ENCODE measurements at places on chromosomes 2 and 18.

DNA sequence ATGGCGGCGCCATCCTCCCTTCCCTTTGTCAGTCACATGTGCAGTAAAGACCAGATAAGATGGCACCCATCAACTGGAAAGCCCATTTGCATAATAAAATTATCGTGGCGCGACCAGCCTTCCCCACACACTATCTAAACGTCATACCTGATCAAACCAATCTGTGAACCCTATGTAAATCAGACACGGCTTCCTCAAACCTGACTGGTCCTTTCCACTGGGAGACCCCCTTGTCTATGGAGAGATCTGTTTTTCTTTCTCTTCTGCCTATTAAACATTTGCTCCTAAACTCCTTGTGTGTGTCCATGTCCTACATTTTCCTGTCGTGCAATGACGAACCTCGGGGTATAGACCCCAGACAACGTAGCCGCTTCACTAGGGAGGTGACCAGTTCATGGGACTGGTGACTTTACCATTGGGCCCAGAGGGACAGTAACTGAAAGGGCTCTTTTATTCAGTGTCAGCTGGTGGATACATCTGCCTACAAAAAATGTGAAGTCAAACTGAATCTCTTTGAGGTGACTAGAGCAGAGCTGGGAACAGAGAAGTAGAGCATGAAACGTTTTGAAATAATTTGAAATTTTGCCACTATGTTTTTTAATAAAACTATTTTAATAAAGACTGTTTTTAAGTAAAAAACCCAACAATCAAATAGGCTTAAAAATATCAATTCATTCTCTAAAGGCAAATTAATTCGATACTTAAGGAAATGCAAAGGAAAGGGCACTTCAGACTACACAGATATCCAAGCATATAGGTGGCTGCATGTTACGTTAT is 87.5 kb downstream of the SOCS6 start:
- no peak for DNase-seq

- no peak for DNase-seq
Observed at GRCh38 chr2:191617575-191617974, 60.4 kb upstream of the NABP1 start.

DNA sequence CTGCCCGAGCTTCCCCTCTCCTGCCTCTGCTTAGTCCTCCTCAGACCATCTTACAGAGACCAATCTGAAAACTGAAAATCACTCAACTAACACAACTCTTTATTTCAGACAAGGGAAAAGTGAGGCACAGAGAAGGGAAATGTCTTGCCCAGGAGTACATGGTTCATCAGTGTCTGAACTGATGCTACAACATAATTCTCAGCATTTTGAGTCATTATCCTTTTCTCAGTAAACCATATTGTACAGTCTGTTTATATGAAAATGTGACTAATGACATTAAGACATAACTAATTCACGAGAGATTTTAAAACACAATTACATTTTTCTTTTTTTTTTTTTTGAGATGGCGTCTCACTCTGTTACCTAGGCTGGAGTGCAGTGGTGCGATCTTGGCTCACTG is 62.7 kb downstream of the ITSN2 start:
- no peak for DNase-seq

DNA sequence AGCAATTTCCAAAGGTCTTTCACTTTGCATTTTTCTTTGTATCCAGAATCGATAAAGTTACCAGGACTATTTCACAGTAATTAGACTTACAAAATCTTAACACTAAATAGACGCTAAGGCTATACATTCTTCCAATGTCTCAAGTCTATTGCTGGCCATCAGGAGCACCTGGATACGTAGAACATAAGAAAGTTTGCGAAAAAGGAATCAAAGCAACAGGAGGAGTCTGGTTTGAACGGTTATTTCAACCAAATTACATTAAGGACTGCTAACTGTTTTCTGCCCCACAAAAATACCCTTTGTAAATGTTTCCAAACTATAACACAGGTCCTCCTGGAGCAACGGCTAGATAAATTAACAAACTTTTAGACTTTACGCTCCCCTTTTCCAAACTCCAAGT is 1.4 kb upstream of the HNRNPA3 start:
- DNase-seq: no peak

- DNase-seq: no peak
Observed at GRCh38 chr2:69149631-69150215, 136.7 kb downstream of the ANTXR1 start.

- no peak for DNase-seq
Observed at GRCh38 chr2:44753552-44754285, 187.8 kb upstream of the SIX3 start.

GRCh38 chr2:96464061-96464460 is 41.1 kb downstream of the NEURL3 start:
- no peak for DNase-seq

GRCh38 chr2:143730953-143731260 is 601.7 kb downstream of the ARHGAP15 start:
- no peak for DNase-seq

GRCh38 chr2:55235724-55236538 is 3.4 kb downstream of the RPS27A start:
- DNase-seq: no peak

DNA sequence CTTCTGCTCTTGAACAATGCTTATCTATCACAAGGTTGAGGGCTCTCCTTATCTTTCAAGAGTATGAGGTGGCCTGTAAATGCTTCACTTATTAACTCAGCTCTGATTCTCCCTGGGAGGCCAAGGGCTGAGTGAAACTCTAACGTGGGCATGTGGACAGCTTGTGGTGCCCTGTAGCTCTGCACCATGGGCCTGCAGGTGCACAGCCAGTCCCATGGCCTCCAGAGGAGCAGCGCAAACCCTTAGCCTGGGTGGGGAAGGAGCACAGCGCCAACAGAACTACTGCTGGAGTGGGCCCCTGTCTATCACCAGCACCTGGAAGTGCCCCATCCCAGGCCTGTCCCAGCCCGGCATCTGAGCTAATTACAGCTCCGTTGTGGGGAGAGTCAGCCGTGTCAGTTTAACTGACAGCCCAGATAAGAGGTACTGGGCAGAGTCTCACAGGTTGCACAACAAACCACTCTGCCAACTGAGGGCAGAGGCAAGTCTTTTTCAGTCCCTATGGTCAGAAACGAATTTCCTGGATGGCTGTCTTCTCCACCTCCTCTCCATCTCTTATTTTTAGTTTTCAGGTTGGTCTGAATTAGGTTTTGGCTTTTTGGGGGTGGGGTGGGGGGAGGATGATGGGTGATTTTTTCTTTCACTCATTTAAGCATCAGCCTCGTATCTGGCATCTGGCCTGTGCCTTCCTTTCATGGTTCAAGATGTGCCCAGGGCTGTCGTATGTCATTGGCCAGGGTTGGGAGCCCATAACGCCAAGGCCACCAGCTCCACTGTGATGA is 219.5 kb downstream of the BCL2 start:
- DNase-seq: no peak

- DNase-seq: no peak
Observed at GRCh38 chr2:199902486-199903110, 8.5 kb upstream of the C2orf69 start.

- no peak for DNase-seq
Observed at GRCh38 chr2:104977958-104978357, 59.9 kb upstream of the MRPS9 start.

DNA sequence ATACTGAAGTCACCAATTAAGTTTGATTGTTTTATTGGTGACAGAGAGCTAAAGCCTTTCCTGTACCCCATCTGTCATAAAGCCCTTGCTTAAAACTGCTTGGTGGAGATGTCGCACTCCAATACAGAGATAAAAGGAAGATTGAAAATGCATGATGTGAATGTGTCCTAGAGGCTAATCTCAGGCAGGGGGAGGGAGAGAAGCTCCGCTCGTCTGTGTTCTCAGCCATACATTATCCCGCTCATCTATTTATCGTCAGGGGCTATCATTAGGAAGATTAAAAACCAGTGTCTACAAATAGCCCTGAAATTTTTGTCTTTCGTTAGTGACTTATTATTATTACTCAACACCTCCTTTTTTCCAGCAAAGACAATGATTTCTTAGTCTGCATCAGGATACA is 110.3 kb downstream of the CMPK2 start:
- no peak for DNase-seq

- DNase-seq: no peak
Observed at GRCh38 chr2:65999796-66000195, 435.1 kb upstream of the MEIS1 start.

- no peak for DNase-seq
Observed at GRCh38 chr2:125471963-125472362, 1184.0 kb upstream of the GYPC start.

DNA sequence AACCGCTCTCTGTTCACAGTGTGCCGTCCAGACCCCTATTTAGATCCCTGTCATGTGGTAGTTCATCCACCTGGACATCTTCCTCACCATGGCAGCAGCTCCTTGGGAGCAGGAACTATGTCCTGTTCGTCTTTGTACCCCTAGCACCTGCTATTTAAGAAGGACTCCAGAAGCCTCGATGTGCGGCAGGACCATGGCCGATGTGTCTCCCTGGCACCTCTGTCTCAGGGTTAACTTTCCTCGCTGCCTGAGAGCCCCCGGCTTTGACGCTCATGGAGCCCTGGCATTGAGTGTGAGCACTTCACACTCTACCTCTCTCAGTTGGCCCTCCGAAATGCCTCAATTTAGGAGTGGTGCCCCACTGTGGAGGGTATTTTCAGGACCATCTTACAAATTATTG is 152.0 kb downstream of the FAM210A start:
- DNase-seq: no peak

GRCh38 chr2:144583741-144584453 is 64.0 kb upstream of the ZEB2 start:
- no peak for DNase-seq

- peak; percentile 4 for DNase-seq
Observed at GRCh38 chr2:101518578-101519492, 43.9 kb upstream of the RFX8 start.

DNA sequence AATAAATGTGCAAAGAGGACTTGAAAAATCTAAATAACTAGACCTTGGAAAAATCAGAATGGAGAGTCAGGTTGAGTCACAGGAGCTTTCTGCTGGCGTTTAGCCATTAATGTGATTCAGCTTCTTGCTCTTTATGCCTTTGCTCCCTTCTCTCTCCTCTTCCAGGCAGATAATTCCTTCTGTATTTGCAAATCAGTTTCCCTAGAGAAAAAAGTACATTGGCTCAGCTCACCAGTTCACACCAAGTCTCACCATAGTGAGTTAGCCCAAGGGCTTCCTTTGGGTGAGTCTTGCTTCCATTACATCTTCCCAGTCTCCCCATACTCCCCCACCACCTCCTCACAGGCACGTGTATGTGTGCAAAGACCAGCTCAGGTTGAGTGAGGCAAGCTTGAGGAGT is 73.6 kb downstream of the CYBRD1 start:
- no peak for DNase-seq

- peak; percentile 76 for DNase-seq
Observed at GRCh38 chr2:206442833-206443734, at the start of gene ADAM23. Gene ADAM23 (plus strand): TSS chr2:206443532. CDS start chr2:206443867, 335 bp downstream.

DNA sequence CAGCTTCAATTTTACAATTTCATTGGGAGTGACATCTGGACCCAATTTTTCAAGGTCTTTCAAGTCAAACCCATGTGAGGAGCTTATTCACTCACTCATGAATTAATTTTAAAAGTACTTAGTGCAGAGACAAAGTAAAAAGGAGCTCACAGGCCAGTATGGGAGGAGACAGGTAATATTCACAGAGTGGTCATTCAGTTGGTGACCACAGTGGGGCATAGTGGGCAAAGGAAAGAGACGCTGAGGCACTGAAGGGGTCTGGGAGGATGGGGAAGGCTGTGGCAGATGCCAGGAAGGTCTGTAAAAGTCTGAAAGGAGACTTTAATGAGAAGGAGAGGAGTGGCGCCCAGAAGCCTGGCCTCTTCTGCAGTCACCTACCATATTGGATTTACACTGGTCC is 76.0 kb downstream of the CD8B2 start:
- no peak for DNase-seq

- DNase-seq: no peak
Observed at GRCh38 chr18:31990823-31991222, 27.8 kb upstream of the RNF125 start.

DNA sequence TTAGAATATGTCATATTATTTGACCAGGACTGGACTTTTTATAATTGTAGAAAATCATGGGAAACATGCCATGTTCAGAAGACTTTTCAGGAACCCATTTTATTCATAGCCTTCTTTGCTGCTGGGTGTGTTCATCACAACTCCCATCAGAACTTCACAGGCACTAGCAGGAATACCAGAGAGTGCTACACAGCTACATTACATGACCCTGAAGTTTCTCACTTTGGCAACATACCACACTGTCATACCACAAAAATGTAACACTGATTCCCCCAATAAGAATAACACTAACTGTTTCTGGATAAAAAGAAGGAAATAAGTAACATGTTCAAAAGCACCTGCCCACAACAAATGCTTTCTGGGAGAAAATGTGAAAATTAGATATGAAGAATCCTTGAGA is 405.4 kb downstream of the CDH2 start:
- no peak for DNase-seq

GRCh38 chr2:181554061-181554830 is 97.1 kb downstream of the ITGA4 start:
- DNase-seq: no peak

- no peak for DNase-seq
Observed at GRCh38 chr2:168064011-168064998, 183.1 kb downstream of the STK39 start.

- DNase-seq: no peak
Observed at GRCh38 chr18:69484699-69485396, 84.2 kb downstream of the DOK6 start.

GRCh38 chr18:74921057-74921820 is 287.7 kb downstream of the PTGR3 start:
- DNase-seq: no peak

GRCh38 chr2:3368261-3368722 is 9.3 kb downstream of the EIPR1 start:
- DNase-seq: no peak

GRCh38 chr2:113167115-113167932 is 6.4 kb upstream of the PSD4 start:
- no peak for DNase-seq

DNA sequence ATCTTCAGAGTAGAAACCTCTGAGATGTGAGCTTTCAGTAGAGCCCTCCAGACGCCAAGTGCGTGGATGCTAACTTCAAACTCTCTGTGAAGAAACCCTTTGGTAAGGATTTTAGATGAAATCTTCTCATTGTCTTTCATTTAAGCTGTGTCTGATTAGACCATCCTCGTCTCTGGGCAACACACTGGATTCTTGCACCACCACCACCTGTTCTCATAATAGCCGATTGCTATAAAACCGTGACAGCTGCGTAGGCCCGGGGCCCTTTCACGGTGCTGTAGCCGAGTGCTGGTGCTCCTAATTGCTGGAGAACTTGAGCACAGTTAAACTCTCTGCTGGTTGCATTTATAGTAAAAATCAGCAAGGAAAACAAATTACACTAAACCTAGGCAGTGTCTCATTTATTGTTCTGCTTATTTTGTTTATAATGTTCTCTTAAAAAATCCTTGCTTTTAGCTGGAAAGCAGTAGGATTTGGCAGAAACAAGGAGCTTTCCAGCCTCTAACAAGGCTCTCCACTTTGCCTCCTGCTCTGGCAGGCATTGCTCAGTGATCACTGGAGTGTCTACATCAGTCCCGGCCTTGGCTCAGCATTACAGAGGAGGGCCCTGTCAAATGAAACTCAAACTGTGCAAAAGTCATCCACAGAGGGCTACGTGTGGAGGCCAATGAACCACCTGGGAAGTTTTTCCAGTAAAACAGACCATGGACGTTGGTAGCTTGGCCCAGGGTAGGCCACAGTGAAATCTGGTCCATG is 40.9 kb upstream of the MBP start:
- no peak for DNase-seq

Measured in NCI-H1105 (cell line).